ENCODE measurements at places on chromosomes 13 and 19.

DNA sequence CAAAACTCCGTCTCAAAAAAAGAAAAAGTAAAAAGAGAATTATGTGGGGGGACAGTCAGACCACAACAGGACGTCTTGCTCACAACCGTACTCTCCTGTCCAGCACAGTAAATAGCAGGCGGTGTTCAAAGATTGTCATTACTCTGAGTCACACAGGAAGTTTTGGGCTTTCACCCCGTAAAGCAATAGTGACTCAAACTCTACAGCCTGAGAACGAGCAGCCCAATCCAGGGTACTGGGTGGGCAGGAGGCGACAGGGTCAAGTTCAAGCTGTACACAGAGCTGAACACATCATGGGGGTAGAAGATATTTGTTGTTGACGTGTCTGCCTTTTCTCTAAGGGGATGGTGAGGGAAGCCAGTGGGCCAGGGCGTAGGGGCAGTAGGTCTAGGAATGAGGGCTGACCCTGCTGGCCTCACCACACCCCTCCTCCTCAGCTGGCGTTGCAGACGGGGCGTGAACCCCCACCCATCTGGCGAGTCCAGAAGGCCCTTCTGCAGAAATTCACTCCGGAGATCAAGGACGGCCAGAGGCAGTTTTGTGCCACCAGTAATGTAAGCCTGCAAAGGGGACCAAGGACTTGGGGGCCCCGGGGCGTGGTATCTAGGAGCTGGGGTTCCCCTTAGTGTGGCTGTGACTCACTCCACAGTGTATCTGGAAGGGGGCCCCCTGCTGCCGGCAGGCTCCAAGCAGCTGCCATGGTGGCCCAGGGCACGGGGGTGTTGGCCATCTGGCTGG, 23.3 kb downstream of the PRR12 start:
- DNase-seq = no peak

GRCh38 chr19:19257137-19257536, 16.0 kb downstream of the TM6SF2 start:
- no peak for DNase-seq

DNA sequence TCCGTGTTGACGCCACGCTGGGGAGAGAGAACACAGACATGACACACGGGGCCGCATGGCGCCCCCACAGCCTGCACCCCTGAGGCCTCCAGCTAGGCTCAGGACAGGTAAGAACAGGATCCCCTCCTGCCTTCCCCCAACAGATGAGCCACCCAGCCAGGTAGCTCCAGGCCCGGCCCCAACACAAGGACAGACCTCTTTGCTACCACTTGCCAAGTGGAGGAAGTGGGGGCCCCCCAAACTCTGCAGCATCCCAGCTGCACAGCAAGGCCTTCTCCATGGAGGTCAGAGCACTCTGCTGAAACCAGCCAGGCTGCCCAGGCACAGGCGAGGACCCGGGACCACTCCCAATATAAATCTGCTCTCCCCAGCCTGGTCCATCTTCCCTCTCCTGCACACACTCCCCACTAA, 31.5 kb downstream of the PEPD start:
- no peak for DNase-seq

DNA sequence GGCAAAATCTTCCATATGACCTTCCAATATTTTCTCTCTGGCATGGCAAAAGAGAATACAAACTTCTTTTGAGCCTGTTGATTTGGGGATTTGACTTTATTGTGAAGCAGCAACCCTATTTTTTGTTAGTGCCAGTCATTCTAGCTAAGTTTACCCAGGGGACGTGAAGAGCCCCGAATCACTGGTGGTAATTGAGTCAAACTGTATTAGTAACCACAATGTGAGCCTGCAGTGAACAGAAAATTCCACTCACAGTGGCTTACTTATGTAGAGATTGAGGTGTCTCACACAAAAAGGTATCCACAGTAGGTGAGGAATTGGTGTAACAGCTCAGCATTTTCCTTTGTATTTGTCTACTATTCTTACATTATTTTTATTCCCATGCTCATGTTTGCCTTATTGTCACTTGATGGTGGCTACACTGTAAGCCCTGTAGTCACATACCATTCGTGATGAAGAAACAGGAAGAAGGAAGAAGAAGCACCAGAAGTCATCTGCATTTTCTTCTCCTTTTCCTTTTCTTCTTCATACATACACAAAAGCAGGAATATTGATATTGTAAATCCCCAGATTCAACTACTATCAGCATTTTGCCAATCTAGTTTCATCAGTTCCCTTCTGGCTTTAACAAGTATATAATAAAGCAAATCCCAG, 33.3 kb upstream of the MYCBP2 start:
- DNase-seq = no peak

DNA sequence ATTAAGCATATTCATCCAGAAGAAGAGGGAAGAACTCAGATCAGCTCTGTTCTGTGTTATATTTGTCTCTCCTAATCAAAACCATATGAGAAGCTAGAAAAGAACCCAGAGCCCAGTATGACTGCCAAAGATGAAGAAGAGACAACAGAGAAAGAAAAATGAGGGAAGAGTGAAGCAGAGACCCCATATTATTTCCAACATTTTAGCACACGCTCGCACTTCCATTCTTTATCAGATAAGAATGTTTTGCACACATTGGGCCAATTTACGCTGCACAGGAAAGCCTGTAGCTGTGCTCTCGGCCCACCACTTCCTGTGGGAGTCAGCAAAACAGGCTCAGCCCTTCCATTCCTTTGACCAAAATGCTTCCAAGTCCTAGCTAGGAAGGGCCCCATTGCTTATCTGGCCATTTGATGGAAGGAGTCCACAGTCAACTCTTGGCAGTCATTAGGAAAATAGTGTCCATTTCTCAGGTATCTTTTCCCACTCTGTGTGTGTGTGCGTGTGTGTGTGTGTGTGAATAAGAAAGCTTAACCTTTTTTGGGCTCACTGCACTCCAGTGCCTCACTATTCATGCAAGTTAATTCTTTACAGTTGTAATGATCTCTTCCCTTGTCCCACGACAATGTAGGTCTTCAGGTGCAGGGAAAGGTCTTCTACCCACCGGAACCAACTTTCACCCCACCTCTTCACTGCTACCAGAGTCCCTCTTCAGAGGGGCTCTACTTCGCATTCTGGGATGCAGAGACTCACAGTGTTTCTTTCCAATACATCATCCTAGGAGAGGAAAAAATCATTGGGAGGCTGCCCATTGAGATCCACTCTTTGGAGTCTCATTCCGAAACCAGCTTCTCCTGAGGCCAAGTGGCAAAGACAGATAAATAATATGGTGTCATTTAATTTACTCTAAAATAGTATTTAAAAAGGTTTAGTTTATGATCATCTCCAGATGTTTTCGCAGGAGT, 237.5 kb downstream of the COG6 start:
- DNase-seq = no peak

GRCh38 chr19:55209693-55210472, 582 bp upstream of the PTPRH start:
- DNase-seq = no peak

DNA sequence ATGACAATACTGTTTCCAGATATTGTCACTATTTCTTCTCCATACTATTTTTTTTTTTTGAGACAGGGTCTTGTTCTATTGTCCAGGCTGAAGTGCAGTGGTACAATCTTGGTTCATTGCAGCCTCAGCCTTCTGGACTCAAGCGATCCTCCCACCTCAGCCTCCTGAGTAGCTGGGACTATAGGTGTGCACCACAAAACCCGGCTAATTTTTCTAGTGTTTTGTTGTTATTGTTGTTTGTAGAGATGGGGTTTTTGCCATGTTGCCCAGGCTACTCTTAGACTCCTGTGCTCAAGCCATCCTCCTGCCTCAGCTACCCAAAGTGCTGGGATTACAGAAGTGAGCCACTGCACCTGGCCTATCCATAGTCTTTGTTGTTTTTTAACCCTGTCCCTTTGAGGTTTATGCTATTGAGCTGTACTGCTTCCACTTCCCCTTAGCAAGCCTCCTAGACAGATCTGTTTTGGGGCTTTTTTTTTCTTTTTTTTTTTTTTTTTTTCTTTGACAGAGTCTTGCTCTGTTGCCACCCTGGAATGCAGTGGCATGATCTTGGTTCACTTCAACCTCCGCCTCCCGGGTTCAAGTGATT, 27.6 kb upstream of the MAP3K10 start:
- DNase-seq = no peak
